Body of pancreas (tissue), 4 donors: ENCODE measurements at places on chromosomes 1 and 21.

GRCh38 chr21:35405981-35406380 is 356.9 kb upstream of the RUNX1 start:
- DNase-seq: no peak

GRCh38 chr1:74434321-74434720 is 78.1 kb downstream of the LRRC53 start:
- DNase-seq: no peak

DNA sequence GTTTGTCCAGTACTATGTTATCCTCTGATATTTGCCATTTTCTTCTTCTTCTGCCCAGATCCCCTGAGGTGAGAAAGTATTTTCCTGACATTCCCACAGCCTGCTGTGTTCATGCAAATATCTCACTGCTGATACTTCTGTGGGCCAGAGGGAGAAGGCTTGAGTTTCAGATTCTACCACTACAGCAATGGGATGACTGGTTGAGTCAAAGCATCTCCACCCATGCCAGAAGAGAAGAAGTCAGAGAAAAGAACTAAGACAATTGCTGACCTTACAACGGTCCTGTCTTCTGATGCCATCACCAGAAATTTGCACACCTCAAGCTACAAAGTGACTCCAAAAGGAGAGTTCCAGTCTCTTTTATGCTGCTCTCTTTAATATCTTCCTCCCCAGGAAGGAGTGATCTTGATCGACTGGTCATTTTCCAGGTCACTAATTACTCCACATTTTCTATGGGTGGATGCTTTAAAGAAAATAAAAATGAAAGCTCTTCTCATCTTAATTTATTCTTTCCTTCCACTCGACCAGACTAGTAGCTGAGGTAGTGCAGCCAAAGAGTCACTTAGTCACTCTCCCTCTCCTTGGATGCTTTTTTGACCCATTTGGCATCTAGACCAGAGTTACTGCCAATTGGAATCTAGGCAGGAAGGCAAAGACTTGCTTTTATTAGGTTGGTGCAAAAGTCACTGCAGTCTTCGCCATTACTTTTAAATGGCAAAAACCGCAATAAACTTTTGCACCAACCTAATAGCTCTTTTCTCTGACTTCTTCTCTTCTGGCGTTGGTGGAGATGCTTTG is 195.1 kb downstream of the PTPRC start:
- no peak for DNase-seq

DNA sequence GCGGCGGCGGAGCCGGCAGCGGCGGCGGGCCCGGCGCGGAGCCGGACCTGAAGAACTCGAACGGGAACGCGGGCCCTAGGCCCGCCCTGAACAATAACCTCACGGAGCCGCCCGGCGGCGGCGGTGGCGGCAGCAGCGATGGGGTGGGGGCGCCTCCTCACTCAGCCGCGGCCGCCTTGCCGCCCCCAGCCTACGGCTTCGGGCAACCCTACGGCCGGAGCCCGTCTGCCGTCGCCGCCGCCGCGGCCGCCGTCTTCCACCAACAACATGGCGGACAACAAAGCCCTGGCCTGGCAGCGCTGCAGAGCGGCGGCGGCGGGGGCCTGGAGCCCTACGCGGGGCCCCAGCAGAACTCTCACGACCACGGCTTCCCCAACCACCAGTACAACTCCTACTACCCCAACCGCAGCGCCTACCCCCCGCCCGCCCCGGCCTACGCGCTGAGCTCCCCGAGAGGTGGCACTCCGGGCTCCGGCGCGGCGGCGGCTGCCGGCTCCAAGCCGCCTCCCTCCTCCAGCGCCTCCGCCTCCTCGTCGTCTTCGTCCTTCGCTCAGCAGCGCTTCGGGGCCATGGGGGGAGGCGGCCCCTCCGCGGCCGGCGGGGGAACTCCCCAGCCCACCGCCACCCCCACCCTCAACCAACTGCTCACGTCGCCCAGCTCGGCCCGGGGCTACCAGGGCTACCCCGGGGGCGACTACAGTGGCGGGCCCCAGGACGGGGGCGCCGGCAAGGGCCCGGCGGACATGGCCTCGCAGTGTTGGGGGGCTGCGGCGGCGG is 1.0 kb downstream of the ARID1A start:
- peak; percentile 50 for DNase-seq

DNA sequence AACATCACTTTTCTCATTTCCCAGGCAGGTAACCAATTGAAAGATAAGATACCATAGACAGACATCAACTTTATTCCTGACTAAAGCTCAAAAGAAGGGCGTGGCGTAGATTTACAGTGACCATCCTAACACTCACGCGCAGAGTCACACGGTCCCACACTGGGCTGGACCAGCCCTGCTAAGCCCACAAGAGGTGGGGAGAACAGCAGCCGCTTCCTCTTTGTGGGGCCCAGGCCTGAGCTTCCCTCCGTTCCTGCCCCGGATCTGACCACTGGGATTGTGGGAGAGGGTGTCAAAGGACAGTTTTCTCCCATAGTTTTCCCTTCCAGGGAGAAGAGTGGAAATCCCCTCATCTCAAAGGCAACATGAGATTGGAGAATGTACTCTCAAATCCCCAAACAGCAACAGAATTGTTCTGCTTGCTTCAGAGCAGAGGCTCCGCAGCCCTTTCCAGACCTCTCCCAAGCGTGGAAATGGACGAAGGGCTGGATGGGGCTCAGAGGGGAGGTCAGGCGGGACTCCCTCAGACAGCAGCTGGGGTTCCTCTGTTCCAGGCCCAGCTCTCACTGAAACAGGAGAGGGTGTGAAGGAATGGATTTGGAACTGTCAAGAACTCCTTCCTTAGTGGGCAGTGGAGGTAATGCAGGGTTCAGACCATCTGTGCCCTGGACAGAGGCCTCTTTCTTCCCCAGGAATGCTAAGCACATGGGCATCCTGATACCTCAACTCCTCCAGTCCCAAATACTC is 33.7 kb downstream of the L1TD1 start:
- no peak for DNase-seq

DNA sequence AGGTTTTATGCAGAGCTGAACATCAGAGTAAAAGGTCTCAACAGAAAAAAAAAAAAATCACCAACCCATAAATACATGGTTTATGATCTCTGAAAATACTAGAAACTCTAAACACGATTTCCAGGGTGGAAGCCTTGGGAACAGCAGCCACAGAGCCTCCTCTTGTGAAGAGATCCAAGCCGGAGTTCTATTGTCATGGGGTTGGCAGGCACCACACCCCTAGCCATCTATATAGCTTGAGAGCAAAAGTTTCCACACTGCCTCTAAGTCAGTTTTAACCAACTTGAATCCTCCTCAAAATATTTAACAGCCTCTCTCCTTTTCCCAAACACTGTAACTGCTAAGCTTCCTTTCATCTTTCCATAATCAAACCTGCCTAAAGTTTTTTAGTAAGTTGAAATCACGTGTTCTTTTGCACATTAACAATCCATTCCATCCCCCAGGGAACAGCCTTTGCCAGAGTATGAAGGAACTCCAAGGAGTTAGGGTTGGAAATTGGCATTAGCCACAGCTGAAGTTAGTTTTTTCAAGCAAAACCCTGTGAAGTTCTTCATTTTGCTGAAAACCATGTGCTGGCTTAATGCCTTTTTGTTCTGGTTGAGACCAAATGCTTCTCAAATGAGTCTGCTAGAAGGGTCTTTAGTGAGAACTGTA is 13.8 kb upstream of the SEC16B start:
- DNase-seq: peak; percentile 27

- no peak for DNase-seq
Measured at GRCh38 chr1:115404911-115405310, 66.9 kb upstream of the NGF start.

GRCh38 chr1:184559117-184559713 is 172.4 kb downstream of the C1orf21 start:
- DNase-seq: no peak

- DNase-seq: no peak
Measured at GRCh38 chr1:228891272-228892034, 156.2 kb downstream of the RHOU start.

DNA sequence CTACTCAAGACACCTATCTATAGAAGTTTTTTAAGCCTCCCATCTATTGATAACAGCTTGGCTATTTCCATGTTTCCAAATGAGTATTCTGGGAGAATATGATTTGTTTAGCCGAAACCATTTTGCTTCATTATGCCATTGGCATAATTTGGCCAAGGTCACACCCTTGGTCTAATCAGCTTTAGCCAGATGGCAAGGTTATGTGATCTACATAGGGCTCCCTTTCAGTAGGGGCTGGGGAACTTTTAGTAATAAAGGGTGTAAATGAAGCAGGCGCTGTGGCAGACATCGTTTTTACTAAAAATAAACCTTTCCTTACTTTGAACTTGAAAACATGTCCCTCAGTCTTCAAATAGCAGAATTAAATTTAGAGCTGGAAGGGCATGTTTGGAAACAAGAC is 3.0 kb upstream of the PDC start:
- no peak for DNase-seq

- DNase-seq: peak; percentile 65
Measured at GRCh38 chr1:225763716-225764548, 13.7 kb upstream of the SRP9 start.

GRCh38 chr1:62301726-62302390 is 17.4 kb downstream of the KANK4 start:
- DNase-seq: no peak

- DNase-seq: no peak
Measured at GRCh38 chr1:173920861-173921260, 3.7 kb upstream of the SERPINC1 start.

DNA sequence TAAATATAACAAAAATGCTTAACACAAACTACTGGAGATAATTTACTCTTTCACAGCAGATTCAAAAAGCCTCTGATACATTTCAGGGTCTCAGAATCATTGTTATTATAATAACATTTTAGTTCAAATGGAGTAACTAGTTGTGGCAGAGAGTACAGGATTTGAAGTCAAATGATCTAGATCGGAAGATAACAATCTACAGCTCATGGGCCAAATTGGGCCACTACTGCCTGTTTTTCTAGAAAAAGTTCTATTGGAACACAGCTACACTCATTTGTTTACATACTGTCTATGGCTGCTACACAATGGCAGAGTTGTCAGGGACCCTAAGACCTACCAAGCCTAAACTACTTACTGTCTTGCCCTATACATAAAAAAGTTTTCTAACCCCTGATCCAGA is 63.6 kb downstream of the ELAVL4 start:
- DNase-seq: no peak

- no peak for DNase-seq
Measured at GRCh38 chr21:44703731-44704635, 7.0 kb downstream of the KRTAP10-12 start.

- no peak for DNase-seq
Measured at GRCh38 chr21:32122082-32122481, 156.8 kb downstream of the MIS18A start.

GRCh38 chr21:39347537-39347936 is 1.4 kb downstream of the HMGN1 start:
- DNase-seq: no peak

- no peak for DNase-seq
Measured at GRCh38 chr1:202968351-202968750, 1.3 kb upstream of the CYB5R1 start.

DNA sequence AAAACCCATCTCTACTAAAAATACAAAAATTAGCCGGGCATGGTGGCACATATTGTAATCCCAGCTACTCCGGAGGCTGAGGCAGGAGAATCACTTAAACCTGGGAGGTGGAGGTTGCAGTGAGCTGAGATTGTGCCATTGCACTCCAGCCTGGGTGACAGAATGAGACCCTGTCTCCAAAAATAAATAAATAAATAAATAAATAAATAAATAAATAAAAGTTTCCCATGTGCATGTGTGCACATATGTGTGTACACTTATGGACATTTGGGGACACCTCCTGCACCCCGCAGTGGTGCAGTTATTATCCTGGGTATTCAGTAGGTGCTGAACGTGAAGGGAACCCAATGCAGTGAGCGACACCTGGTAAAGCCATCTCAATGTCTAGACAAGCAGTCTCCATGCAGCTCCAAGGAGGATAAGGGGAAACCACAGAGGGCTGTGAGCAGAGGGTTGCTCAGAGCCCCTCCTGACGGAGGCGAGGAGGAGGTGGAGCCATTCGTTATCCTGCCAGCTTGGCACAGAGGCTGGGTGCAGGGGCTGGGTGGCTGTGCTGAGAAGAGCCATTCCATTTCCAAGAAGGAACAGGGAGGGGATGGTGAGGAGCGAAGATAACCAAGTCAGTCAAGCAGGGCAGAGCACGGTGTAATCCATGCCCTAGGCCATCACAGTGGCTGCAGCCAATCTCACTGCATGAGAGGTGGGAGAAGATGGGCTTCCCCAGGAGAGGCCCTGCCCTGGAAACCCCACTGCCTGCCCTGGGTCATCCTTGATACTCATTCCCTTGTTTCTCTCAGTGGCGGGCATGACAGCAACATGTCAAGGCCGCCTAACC is 25.6 kb downstream of the UBIAD1 start:
- no peak for DNase-seq

DNA sequence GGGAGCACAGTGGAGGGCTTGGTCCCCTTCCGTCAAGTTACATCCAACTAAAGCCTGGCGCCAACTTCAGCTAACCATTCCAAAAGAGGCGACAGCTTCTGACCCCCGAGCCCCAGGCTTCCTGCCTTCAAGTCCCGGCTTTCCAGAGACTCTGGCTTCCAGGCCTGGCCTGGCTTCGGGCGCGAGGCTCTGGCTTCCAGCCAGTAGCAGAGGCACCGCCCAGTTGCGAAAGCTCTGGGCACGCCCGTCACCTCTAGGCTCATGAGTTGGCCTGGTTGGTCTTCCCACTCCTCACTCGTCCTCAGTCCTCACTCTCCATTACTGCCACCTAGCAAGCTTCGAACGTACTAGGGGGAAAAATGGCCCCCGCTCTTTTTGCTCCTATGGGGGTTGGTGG is 30.0 kb upstream of the C1orf185 start:
- DNase-seq: no peak

- no peak for DNase-seq
Measured at GRCh38 chr1:111602974-111603373, 16.6 kb upstream of the RAP1A start.

- no peak for DNase-seq
Measured at GRCh38 chr21:30646904-30647414, 4.3 kb downstream of the KRTAP20-3 start.

DNA sequence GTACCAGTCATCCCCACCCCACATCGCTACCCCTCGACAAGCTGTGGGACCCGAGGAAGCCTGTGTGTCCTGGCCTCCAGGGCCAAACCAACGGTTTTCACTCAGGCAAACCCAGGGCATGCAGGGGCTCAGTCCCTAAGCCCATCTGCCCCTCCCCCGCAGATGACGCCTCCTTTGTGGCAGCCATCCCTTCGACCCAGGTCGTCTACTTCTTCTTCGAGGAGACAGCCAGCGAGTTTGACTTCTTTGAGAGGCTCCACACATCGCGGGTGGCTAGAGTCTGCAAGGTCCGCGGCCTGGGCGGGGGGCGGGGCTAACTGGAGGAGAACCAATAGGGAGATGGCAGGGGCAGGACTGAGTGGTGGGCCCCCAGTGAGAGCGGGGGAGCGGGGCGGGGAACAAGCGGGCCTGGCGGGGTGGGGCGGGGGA is 7.4 kb downstream of the SEMA4A start:
- DNase-seq: peak; percentile 82

- DNase-seq: no peak
Measured at GRCh38 chr1:39354572-39354971, 136.9 kb upstream of the BMP8A start.

- no peak for DNase-seq
Measured at GRCh38 chr1:58805716-58806571, 22.1 kb upstream of the JUN start.
